Activated T-cell treated with anti-CD3 and anti-CD28 coated beads for 1 hour (primary cell): ENCODE measurements at places on chromosomes 1 and 21.

DNA sequence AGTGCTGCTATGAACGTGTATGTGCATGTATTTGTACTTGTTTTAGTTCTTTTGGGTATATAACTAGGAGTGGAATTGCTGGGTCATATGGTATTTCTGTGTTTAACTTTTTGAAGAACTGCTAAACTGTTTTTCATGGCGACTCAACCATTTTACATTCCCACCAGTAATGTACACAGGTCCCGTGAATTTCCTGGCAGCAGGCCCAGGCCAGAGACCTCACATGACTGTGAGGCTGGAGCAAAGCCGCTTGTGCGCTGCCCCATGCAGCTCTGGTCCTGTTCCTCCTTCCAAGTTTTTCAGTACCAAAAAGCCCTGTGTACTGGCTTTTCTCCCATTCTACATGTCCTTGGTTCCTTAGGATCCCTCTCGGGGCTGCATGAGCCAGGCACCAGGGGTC, 29.6 kb downstream of the ACOT11 start:
- no peak for DNase-seq

GRCh38 chr1:161115132-161115711, 2.6 kb downstream of the PFDN2 start:
- DNase-seq = no peak

DNA sequence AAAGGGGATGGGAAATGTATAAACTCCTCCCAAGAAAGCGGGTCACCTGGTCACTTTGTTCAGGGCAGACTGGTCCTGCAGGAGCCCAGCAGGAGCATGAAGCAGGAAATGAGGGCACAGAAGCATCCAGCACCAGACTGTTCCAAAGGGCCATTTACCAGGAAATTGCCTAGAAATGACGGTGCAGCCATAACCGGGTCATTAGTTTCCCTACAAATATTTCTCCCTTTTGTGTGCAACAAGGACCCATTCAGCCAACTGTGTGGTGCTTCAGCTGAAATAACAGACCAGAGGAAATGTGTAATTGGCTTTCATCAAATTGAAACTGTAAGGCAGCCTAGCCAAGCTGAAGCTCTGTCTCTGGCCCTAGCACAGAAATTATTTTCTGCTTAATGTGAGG, 7.6 kb upstream of the CTTNBP2NL start:
- DNase-seq = no peak

DNA sequence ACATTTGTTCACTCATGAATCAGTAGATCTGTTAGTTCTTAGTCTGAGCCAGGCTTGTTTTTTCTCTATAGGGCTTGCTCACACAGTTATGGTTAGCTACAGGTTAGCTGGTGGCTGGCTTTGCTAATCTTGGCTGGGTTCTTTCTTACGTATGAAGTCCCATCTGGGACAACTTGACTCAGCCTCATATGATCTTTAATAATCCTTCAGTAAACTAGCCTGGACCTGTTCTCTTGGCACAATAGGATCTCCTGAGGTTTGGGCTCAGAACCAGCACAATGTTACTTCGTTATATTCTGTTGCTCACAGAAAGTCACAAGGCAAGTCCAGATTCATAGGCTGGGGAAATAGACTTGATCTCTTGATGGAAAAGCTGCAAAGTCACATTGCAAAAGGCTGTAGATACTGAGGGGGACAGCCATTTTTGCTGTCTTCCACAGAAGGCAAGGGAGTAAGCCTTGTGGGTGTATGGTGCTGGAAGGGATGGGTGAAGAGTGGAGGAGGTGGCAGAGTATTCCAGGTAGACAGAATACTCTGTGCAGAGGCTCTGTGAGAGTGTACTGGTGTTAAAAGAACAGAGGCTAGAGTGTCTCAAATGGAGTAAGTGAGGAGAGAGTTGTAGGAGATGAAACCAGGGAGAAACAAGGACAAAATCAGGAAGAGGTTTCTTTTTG, 24.4 kb downstream of the EFCAB7 start:
- DNase-seq = no peak

- no peak for DNase-seq
Measured at GRCh38 chr21:39007985-39008384, 175.3 kb downstream of the PSMG1 start.

GRCh38 chr1:221886743-221887414, 145.0 kb upstream of the DUSP10 start:
- DNase-seq = no peak

DNA sequence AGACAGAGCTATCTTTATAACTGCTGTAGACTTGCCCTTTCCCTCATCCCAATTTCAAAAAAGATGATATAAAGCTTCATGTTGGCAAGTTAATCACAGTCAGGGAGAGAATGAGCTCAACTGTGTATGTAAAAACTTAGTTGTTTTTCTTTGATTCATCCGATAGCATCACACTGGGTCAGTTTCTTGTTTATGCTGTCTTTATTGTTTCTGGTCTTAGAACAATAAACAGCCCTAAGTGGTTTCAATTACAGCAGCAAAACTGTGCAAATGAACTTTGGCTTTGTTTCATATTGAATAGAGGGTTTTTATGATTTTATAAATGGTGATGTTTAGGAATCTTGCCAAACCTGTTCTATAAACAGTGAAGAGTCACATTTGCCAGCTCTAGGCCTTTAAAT, 423.8 kb upstream of the CXADR start:
- no peak for DNase-seq

DNA sequence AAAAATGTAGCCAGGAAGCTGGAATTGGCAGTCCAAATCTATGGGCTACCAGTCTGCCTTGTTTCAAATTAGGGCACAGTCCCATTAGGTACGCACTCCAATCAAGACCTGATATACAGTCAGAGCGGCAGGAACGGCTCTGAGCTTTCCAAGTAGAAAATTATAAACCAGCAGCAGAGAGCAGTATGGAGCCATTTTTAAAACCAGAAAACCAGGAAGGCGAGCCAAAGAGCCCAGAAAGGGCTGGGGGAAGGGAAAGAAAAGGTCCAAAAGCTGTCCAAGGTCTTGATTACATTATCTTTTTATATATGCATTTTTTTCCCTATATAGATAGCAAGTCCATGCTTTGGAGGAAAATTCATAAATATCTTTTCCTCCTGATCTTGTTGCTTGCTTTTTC, 719.0 kb downstream of the RWDD3 start:
- DNase-seq = no peak

- DNase-seq = no peak
Measured at GRCh38 chr1:9688599-9688998, 37.1 kb downstream of the PIK3CD start.

- DNase-seq = no peak
Measured at GRCh38 chr1:183238071-183238470, 52.0 kb downstream of the LAMC2 start.

- DNase-seq = no peak
Measured at GRCh38 chr21:46500224-46500861, 41.7 kb downstream of the DIP2A start.

DNA sequence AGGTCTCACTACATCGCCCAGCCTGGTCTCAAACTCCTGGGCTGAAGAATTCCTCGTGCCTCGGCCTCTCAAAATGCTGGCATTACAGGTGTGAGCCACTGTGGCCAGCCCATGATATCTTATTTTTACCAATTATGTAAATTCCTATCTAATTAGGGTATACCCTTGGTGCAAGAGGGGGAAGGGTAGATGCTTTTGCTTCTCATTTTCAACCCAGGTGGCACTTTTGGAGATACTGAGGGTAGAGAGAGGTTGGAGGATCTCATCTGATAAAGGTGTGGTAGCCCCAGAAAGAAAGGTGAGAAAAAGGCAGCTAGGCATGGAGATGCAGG, 17.4 kb downstream of the ENSA start:
- DNase-seq = no peak

- no peak for DNase-seq
Measured at GRCh38 chr1:239250353-239251035, 135.9 kb upstream of the CHRM3 start.

GRCh38 chr1:88453295-88453694, 230.8 kb upstream of the PKN2 start:
- no peak for DNase-seq

GRCh38 chr1:151164732-151165280, 896 bp downstream of the LYSMD1 start:
- no peak for DNase-seq

DNA sequence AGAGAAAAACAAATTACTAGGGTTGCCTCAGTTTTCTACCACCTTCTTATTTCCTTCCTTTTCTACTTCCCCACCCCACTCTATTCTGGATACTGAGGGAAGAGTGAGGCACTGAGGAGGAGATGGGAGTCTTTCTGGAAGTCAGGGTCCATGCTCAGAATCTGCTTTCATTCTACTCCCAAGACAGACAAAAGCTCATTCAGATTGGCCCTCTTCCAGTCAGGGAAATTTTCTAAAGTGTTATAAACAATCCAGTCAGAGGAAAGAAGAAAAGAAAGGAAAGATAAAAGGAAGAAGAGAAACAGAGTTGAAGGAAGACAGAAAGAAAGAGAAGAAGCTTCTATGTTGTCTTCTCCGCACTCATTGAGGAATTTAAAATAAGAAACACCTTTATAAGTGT, 228.6 kb downstream of the COP1 start:
- no peak for DNase-seq

GRCh38 chr1:152436593-152437496, 22.8 kb upstream of the CRNN start:
- no peak for DNase-seq
